Renal pelvis (tissue), 12 donors: ENCODE measurements at places on chromosomes 6 and 20. TPM values are rescaled to one million over a fixed set of nuclear protein-coding genes. Genes with fewer than 3 reads are reported as not detected.

The GLP1R gene
- 1.1 TPM for polyA plus RNA-seq

- no peak for DNase-seq
These were observed 84.8 kb downstream of the CD24 start for GRCh38 chr6:106889692-106890091.

The SLC24A3 gene
- 3.0 TPM for polyA plus RNA-seq

GRCh38 chr20:8670893-8671215 is 398.0 kb upstream of the PLCB4 start:
- DNase-seq: no peak

The CDH22 gene
- polyA plus RNA-seq: not detected

The STK4 gene
- polyA plus RNA-seq: 14.8 TPM

The SFT2D1 gene
- 84.6 TPM for polyA plus RNA-seq

The CDK19 gene
- polyA plus RNA-seq: 36.4 TPM

DNA sequence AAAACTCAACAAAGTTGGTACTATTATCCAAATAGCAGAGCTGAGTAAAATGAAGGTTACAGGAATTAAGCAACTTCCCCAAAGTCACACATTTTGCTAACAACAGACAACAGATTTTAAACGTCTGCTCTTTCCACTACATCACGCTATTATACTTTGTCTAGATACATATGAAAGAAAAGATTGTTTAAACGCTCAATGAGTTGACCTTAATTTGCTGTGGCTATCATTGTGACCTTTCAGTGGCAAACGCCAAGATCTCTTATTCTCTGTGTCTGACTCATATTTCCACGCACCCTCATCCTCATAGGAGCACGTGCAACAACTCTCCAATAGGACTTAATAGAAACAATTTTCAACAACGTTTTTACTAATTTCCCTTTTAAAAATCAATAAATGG is 540.1 kb downstream of the MAFB start:
- DNase-seq: no peak

The ROS1 gene
- polyA plus RNA-seq: 0.11 TPM

The SYNGAP1 gene
- polyA plus RNA-seq: 31.5 TPM

- no peak for DNase-seq
These were observed 23.1 kb downstream of the USP45 start for GRCh38 chr6:99492092-99492491.

GRCh38 chr6:44386929-44387345 is 569 bp upstream of the CDC5L start:
- DNase-seq: no peak

DNA sequence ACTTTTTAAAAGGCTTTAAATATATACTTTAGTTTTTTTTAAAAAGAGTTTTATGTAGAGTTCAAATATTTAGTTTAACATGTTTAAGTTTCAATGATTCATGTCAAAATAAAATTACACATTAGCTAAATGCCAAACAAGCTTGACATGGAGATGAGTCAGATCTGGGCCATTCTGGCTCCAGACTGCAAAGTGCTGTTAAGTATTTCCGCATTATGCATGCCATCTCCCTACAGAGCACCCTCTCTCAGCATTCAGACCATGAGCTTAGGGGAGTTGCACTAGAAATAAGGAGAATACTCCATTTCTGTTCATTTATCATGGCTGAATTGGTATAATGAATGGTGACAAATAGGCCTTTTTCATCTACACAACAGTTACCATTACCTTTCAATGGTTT is 21.5 kb upstream of the HS3ST5 start:
- no peak for DNase-seq

GRCh38 chr20:45105317-45105716 is 4.4 kb upstream of the KCNS1 start:
- DNase-seq: no peak

- DNase-seq: no peak
These were observed 484.9 kb downstream of the LMBRD1 start for GRCh38 chr6:69311888-69312287.

GRCh38 chr6:167044696-167045095 is 45.5 kb downstream of the CEP43 start:
- no peak for DNase-seq

The CYP24A1 gene
- 0.81 TPM for polyA plus RNA-seq

- no peak for DNase-seq
These were observed 12.0 kb downstream of the LMBRD1 start for GRCh38 chr6:69784595-69785377.

- no peak for DNase-seq
These were observed 40.9 kb downstream of the NCOA7 start for GRCh38 chr6:125831659-125832058.

GRCh38 chr6:13776602-13777001 is 37.8 kb downstream of the MCUR1 start:
- DNase-seq: no peak

GRCh38 chr6:128515550-128516513 is 4.6 kb downstream of the PTPRK start:
- no peak for DNase-seq

GRCh38 chr6:104473021-104473429 is 386.7 kb downstream of the HACE1 start:
- DNase-seq: no peak

- DNase-seq: no peak
These were observed 5.9 kb downstream of the TMEM63B start for GRCh38 chr6:44133003-44133931.

DNA sequence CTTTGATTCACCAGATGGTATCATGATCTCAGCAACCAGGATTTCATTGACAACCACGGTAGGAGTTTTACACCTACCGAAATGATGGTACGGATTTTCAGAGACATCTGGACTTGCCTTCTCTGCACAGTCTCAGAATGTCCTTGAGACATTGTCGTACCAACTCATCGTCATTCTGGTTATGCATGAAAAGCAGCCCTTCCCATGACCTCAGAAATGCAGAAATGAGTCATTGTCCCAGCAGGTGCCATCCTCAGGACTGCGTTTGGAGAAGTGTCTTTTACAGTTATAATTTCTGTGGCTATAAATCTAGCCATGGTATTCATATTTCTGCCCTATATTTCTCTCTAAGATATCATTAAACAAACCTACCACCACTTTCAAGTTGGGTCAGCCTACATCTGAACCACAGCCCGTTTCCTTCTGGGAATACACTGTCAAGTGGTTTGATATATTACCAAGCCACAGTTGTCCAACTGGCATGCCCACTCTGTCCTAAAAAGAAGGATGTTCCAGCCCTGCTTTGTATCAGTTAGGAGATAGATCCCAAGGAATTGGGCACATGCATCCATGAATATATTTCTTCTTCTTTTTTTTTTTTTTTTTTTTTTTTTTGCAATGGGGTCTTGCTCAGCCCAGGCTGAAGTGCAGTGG is 7.5 kb upstream of the BFSP1 start:
- no peak for DNase-seq

- DNase-seq: peak; percentile 65
These were observed 87.7 kb downstream of the CDH22 start for GRCh38 chr20:46220455-46221207.

DNA sequence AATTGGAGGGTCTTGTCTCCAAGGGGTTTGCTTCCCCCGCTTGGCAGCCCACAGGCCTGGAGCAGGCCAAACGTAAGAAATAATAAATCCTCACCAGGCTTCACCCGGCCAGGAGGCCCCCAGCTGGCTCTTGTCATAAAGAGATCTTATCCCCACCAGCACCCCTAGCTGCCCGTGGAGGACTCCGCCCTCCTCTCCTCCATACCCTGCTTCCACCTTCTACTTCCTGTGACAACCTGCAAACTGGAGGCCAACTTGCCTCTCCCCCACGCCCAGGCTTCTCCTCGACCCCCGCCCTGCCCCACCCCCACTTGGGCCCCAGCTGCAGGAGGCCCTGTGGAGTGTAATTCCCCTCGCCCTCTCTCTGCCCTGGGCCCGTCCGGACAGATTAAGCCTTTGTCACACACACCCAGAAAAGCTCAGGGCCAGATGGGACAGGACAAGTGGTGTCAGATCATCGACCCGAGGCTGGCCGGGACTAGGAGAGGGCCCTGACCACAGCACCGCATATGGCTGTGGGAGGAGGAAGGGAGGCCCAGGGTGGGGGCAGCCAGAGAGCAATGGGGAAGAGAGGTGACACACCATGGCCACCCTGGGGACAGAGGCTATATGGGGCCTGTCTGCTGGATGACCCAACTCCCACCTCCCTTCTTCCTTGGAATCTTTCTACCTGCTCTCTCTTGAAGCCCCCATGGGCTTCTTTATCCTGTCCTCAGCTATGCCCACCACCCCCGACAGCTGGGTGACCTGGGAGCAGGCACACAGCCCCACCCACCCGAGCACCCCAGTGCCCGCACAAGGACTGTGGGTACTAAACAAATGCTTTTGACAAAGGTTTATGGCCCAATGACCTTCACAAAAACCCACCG is 3.9 kb downstream of the NOL4L start:
- DNase-seq: no peak

DNA sequence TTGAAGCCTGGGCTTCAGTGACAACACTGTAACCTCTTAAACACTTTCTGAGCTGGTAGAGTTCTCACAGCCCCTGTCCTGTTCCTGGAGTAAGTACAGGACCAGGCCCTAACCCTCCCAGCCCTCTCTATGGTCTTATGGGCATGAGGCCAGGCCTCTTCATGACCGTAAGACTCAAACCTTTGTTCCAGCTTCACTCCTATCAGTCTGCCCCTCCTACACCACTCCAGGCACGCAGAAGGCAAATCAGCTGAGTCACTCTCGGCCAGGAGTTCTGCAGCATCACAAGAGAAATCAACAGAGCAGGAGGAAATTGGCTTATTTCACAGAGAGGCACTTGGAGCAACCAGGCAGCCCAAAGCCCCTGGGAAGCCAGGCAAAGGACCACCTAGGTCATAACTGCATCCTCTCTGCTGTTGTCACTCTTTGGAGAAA is 25.3 kb upstream of the CHD6 start:
- no peak for DNase-seq

- no peak for DNase-seq
These were observed 131.8 kb downstream of the UNC5CL start for GRCh38 chr6:40907198-40907701.
